ENCODE measurements at places on chromosomes 2 and 18.
A peak's percentile ranks its signal among the peaks of the same experiment; 100 is the strongest.

DNA sequence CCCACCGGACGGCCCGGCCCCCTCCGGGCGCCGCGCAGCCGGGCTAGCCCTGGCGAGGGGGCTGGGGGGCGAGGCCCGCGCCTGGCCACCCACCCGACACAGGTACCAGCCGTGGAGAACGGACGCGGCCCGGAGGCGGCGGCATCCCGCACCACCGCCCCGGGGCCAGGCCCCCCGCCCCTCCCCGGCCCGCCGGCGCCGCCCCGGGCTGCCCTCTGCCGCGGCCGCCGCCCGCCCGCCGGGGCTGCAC is 405 bp downstream of the SOS1 start:
- no peak for DNase-seq

GRCh38 chr2:161965994-161966393 is 108.0 kb downstream of the DPP4 start:
- no peak for DNase-seq

- peak; percentile 81 for DNase-seq
Observed at GRCh38 chr18:44548291-44549221, 132.1 kb upstream of the SETBP1 start.

GRCh38 chr2:185215497-185215896 is 523.1 kb upstream of the FSIP2 start:
- no peak for DNase-seq

- DNase-seq: no peak
Observed at GRCh38 chr2:6793913-6794312, 71.8 kb downstream of the CMPK2 start.

- DNase-seq: no peak
Observed at GRCh38 chr2:231936491-231936890, 10.3 kb upstream of the NPPC start.

DNA sequence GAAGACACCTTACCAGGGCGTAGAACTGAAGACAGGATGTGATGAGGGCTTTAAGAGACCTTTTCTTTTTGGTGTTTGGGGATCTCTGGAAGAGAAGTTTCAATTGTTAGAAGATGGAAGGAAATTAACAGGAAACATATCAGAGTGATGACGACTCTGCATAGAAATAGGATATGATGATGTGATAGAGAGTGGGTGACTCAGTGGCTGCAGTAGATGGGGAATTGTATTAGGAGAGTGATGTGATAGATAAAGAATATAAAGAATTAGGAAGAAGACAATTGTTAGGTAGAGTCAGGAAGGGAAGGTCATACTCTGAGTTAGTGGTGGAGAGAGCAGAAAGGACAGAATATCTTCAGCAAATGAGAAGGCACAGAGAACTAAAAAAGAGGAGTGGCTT is 593.9 kb downstream of the NYAP2 start:
- no peak for DNase-seq

DNA sequence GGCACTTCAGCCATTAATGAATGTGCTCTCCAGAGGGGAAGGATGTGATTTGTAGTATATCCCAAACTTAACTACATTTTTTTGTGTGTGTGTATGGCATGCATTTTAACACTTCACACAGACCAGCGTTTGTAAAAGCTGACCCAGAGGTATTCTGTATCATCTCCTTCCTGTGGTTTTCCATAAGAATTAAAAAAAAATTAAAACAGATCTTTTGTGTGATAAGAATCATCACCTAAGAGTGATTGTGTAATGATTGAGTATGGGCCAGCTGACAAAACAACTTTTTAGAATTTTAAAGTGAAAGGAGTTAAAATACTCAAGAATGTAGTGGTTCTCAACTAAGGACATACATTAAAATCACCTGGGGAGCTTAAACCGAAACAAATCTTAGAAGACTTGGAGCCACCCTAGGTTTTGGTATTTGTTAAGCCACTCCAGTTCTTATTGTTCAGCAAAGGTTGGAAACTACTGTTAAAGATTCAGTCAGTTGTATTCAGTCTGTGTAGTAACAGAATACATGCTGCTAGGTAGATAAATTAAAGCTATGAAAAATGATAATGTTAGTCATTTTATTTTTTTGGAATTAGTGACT is 120.1 kb downstream of the HAUS1 start:
- DNase-seq: no peak

- DNase-seq: peak; percentile 99
Observed at GRCh38 chr18:45119876-45120275, 439.2 kb downstream of the SETBP1 start.

- no peak for DNase-seq
Observed at GRCh38 chr18:48149020-48149685, 218.7 kb upstream of the SMAD2 start.

- DNase-seq: peak; percentile 71
Observed at GRCh38 chr18:60554967-60555366, 182.4 kb upstream of the MC4R start.

All from NCI-H69 (cell line).